Mesothelial cell of epicardium (in vitro differentiated cells): ENCODE measurements at places on chromosomes 5 and 9.

DNA sequence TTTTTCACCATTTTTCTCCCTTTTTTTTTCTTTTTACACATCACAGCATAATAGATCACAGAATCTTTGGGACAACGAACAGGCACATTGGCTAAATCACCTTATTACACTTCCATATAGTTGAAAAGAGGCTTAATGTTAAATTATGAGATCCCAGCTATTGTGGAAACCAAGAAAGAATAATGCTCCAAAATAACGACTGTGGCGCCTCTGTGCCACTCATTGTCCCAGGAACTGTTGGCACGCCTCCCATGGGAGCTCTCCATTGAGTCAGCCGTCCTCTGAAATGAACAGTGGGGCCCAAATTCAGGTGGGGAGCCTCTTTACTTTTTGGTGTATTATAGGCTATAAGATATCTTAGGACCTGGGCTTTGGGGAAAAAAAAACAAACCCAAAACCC lies 82.2 kb upstream of the NFIB start:
- no peak for DNase-seq

DNA sequence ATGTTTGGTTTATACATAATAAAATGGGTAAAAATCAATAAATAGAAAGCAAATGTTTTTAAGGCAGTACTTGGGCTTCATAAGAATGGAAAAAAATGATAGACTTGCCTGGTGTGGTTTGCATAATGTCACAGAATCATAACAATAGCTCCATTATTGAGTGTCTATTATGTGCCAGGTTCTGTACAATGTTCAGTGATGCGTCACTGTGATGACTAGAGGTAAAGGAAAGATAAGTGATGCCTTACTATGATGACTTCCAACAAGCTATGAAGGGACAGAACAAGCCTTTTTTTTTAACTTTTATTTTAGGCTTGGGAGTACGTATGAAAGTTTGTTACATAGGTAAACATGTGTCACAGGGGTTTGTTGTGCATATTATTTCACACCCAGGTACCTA lies 128.8 kb downstream of the TMC1 start:
- DNase-seq = no peak

DNA sequence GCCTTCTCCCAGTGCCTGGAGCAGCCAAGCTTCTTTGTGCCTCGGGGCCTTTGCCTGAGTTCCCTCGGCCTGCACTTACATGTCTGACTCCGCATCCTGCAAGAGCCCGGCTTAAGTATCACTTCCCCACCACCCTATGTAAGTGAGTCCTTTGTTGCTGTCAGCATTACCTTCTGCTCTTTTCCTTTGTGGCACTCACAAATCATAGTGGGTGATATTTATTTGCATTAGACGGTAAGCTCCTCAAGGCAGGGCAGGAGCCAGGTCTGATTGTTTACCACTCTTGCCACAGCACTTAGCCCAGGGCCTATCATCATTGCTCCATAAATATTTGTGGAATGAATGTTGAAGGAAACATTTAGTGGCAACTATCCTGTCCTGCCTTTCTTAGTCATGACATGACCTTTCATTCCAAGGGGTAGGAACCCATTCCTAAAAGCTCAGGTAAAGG lies 4.8 kb downstream of the GM2A start:
- DNase-seq = no peak

- DNase-seq = no peak
Measured at GRCh38 chr5:56529666-56530430, 285.5 kb upstream of the MAP3K1 start.

DNA sequence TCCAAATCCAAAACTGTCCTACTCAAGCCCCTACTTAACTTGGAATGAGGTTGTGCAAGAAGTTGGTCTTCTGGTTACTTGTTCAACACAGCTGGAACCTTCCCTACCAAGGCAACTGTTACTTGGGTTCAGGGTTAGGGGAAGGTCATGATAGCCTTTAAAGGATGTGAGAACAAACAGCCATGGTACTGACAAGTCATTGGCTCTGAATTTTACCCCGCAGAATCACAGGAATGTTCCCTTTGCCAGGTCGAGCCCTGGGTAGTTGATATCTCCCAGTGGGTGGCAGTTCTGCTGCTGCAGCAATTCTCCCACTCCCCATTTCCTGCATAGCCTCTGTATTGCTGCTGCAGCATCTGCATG lies 396.1 kb upstream of the MPDZ start:
- no peak for DNase-seq
